Activated CD4-positive, alpha-beta memory T cell treated with anti-CD3 and anti-CD28 coated beads for 36 hours (primary cell): ENCODE measurements at places on chromosomes 12 and 14. TPM values are rescaled to one million over a fixed set of nuclear protein-coding genes. Genes with fewer than 3 reads are reported as not detected.

The STAC3 gene
- 1.9 TPM for total RNA-seq

The ANKS1B gene
- total RNA-seq, result 1.0 TPM

The SP7 gene
- not detected for total RNA-seq

The OTX2 gene
- total RNA-seq, result not detected

The TMEM260 gene
- 13.2 TPM for total RNA-seq

The SLC17A8 gene
- not detected for total RNA-seq

The SERPINA1 gene
- total RNA-seq, result 22.1 TPM

The C3AR1 gene
- 0.94 TPM for total RNA-seq

The CMKLR1 gene
- not detected for total RNA-seq

DNA sequence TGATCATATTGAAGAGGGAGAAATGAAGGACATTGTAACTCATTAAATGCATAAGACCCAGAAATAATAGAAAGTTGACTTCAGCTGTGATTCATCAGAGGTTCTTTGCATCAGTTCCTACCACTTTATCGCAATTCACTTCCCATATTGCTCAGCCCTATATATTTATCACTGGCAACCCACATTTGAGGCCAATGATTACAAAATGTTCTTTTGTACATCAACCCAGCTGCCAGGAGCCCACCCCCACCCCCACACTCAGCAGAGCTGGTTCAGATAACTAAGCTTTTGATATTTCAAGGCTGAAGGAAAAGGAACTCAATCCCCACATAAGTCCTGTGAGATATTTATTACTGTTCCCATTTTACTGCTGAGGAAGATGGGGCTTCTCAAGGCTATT is 51.2 kb upstream of the TMPO start:
- no peak overlapping the region for H3K27ac ChIP-seq
- peak; percentile 18 for DNase-seq
- H3K27me3 ChIP-seq, result peaks cover 4% of the 10 kb centered on the region

DNA sequence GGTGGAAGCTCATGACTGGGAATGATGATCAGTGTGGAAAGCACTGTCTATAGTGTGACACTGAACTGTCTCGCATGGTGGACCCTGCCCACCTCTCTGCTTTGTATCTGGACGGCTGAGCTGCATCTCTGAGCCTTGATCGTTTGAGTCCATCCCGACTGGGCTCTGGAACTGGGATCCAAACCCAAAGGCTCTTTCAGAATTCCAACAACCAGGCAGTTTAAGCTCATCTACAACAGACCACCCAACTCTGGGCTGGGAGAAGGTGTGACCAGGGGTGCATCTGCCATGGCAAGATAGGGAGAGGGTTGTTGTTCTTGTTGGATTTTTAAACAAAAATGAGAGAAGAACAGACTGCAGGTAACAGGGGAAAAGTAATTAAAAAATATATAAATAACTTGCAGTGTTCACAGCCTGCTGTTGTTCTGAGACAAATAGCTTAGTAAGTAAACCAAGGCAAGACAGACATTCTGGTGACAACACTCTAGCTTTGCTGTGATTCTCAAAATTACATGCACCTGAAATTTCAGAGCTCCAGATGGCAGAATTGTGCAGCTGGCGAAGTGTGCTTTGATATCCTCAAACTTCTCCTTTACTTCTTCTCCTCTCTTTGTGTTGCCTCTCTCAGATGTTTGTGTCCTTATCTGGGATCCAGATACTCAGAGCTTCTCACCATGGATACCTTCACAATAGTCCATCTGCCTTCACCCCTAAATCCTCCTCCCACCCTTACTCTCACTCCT is 209.6 kb downstream of the EMP1 start:
- no peak overlapping the region for H3K4me3 ChIP-seq
- no peak for DNase-seq
- H3K4me1 ChIP-seq, result no peaks in the 10 kb centered on the region
- peaks cover 2% of the 10 kb centered on the region for H3K36me3 ChIP-seq
- H3K27me3 ChIP-seq, result peaks cover 4% of the 10 kb centered on the region
- no peak overlapping the region for H3K27ac ChIP-seq

DNA sequence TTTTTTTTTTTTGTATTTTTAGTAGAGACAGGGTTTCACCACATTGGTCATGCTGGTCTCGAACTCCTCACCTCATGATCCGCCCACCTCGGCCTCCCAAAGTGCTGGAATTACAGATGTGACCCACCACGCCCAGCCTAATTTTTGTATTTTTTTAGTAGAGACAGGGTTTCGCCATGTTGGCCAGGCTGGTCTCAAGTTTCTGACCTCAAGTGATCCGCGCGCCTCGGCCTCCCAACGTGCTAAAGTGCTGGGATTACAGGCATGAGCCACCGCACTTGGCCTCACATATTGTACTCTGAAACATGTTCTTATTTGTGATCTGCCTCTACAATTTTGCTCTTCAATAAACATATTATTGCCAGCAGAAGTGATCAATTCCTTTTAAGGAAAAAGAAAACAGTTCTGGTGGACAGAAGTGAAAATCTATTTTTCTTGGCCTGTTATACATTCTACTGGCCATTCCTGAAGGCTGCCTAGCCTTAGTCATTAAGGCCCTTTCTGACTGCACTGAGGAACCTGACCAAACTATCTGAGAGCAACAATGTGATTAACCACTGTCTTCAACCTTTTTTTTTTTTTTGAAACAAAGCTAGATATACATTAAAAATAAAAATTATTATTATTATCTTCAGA is 36.1 kb downstream of the SNX6 start:
- H3K36me3 ChIP-seq, result peaks cover 40% of the 10 kb centered on the region
- no peaks in the 10 kb centered on the region for H3K27me3 ChIP-seq
- DNase-seq, result no peak
- no peak overlapping the region for H3K27ac ChIP-seq

DNA sequence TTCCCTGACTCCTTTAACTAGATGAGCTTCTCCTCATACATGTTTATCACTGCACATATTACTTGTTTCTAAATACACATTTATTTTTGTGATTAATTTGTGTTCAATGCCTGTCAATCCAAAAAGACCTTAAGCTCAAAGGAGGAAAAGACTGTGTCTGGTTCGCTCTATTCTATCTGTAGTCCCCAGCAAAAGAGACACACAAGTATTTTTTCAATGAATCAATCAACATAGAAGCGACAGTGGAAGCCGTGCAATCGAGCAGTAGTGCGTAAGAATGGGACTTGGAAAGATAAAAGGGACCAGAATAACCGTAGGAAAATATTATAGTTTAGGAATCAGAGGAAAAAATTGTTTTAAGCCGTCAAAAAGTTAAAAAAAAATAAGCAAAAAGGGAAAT is 951 bp downstream of the WDHD1 start:
- peak overlapping the region; percentile 89 for H3K27ac ChIP-seq
- H3K27me3 ChIP-seq, result no peaks in the 10 kb centered on the region
- DNase-seq, result no peak
- H3K4me1 ChIP-seq, result peaks cover 46% of the 10 kb centered on the region
- peaks cover 31% of the 10 kb centered on the region for H3K36me3 ChIP-seq
- peak overlapping the region; percentile 93 for H3K4me3 ChIP-seq

DNA sequence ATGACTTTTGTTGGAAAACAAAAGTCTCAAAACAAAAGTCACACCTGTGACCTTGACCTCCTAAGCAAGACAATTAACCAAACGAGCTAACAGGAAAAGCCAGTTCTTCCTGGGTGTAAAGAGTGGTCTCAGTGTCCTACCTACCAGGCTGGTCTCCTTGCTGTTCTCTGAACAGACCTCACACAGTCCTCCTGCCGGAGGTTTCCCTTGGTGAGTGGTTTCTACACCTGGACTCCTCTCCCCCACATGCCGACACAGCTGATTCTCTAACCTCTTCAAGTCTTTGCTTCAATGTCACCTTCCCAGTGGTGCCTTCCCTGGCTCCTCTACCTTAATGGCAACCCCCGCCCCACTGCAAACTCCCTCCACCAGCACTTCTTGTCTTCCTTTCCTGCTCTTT is 238.6 kb downstream of the ZFP36L1 start:
- no peak overlapping the region for H3K4me3 ChIP-seq
- no peaks in the 10 kb centered on the region for H3K36me3 ChIP-seq
- no peaks in the 10 kb centered on the region for H3K27me3 ChIP-seq
- no peaks in the 10 kb centered on the region for H3K4me1 ChIP-seq

GRCh38 chr14:102510616-102511520 is 1.3 kb upstream of the ANKRD9 start:
- peaks cover 10% of the 10 kb centered on the region for H3K4me1 ChIP-seq
- peak overlapping the region; percentile 78 for H3K4me3 ChIP-seq
- H3K36me3 ChIP-seq, result peaks cover 4% of the 10 kb centered on the region

GRCh38 chr14:68466491-68466977 is 326.3 kb downstream of the ZFP36L1 start:
- H3K36me3 ChIP-seq, result no peaks in the 10 kb centered on the region
- H3K4me3 ChIP-seq, result no peak overlapping the region
- no peak for DNase-seq
- H3K27me3 ChIP-seq, result no peaks in the 10 kb centered on the region

DNA sequence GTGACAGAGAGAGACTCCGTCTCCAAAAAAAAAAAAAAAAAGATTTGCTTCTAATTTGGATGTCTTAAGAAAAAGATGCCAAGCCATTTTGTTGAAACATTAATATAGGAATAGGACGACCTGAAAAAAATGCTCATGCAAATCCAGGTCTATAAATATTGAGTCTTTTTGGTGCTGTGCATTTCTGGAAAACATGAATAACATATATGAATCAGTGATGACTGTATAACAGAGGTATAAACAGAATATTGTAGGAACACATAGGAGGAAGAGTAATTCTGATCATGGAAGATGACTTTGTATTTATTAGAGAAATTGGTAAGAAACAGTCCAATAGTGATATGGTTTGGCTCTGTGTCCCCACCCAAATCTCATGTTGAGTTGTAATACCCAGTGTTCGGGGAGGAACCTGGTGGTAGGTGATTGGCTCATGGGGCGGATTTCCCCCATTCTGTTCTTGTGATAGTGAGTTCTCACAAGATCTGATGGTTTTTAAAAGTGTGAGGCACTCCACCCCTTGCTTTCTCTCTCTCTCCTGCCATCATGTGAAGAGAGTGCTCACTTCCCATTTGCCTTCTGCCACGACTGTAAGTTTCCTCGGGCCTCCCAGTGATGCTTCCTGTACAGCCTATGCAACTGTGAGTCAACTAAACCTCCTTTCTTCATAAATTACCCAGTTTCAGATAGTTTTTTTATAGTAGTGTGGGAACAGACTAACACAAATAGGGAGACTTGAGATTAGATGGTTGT is 3.0 kb upstream of the SRSF5 start:
- no peaks in the 10 kb centered on the region for H3K27me3 ChIP-seq
- peaks cover 25% of the 10 kb centered on the region for H3K36me3 ChIP-seq
- peak overlapping the region; percentile 32 for H3K4me3 ChIP-seq
- H3K27ac ChIP-seq, result peak overlapping the region; percentile 89
- H3K4me1 ChIP-seq, result peaks cover 54% of the 10 kb centered on the region

- H3K27me3 ChIP-seq, result no peaks in the 10 kb centered on the region
- no peak overlapping the region for H3K4me3 ChIP-seq
- DNase-seq, result no peak
- H3K4me1 ChIP-seq, result peaks cover 7% of the 10 kb centered on the region
Observed at GRCh38 chr12:108804271-108804953, 53.0 kb downstream of the SSH1 start.

GRCh38 chr12:31849090-31849687 is 110.0 kb upstream of the RESF1 start:
- no peak for DNase-seq
- no peaks in the 10 kb centered on the region for H3K27me3 ChIP-seq
- peaks cover 14% of the 10 kb centered on the region for H3K36me3 ChIP-seq
- no peaks in the 10 kb centered on the region for H3K4me1 ChIP-seq
- H3K27ac ChIP-seq, result no peak overlapping the region

DNA sequence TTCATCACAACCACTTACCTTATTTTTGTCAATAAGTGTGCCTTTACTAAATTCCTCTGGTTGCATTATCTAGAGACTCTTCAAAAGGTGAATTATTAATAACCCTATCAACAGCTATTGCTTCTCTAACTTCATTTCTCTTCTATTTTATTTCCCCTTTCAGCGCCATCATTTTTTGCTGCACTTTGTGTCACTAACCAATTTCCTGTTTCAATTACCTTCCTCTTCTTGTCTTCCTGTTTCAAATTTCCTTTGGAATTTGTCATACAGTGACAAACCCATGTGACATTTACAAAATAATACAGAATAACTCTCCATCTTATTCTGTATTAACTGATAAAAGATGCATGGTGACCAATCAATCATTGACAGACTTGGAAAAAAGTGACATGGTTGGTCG is 12.2 kb upstream of the CLEC2A start:
- H3K4me3 ChIP-seq, result peak overlapping the region; percentile 2
- DNase-seq, result no peak
- H3K27ac ChIP-seq, result no peak overlapping the region
- peaks cover 32% of the 10 kb centered on the region for H3K4me1 ChIP-seq

- H3K27ac ChIP-seq, result no peak overlapping the region
- peak overlapping the region; percentile 59 for H3K4me3 ChIP-seq
- DNase-seq, result peak; percentile 65
- no peaks in the 10 kb centered on the region for H3K36me3 ChIP-seq
Observed at GRCh38 chr12:38138225-38139221, 178.1 kb upstream of the ALG10B start.

- H3K27ac ChIP-seq, result no peak overlapping the region
- H3K4me1 ChIP-seq, result peaks cover 11% of the 10 kb centered on the region
Observed at GRCh38 chr12:75710361-75711069, 199.1 kb upstream of the KRR1 start.

DNA sequence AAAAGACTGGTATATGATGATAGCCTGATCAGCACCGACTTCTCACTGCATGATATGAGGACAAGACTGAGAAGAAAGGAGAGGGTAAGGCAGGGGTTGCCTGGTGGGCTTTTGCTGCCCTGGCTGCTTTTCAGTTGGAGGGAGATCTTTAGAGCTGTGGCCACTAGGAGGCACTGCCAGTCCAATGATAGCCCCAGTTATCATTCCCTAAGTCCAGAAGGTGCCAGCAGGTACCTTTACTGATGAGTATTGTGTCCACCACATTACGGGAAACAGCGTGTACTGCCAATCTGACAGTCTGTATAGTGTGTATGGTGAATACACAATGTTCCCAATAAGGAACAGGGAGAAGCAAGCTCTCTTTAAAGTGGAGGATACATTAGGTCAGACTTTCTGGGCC is 55.8 kb upstream of the CCDC175 start:
- H3K4me3 ChIP-seq, result no peak overlapping the region
- no peak overlapping the region for H3K27ac ChIP-seq
- DNase-seq, result peak; percentile 37
- H3K27me3 ChIP-seq, result peaks cover 48% of the 10 kb centered on the region

DNA sequence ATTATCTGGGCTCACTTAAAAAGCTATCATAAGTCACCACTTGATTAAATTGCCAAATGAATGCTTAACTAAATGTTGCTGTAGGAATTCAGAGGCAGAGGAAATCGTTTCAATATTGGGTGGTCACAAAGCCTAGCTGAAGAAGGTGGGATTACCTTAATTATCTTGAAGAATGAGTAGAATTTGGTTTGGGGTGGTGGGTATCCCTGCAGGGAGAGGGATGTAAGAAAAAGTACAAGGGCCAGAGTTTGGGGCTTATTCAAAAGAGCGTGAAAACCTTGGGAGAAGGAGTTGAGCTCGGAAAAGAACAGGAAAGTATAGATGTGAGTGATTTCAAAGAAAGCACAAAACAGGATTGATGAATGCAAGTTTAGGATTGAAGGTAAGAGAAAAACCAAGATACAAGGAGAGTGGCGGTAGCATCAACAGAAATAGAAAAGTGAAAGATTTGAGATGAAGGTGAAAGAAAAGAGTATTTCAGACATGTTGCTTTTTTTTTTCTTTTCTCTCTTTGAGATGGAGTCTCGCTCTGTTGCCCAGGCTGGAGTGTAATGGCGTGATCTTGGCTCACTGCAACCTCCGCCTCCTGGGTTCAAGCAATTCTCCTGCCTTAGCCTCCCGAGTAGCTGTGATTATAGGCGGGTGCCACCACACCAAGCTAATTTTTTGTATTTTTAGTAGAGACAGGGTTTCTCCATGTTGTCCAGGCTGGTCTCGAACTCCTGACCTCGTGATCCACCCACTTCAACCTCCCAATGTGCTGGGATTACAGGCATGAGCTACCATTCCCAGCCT is 1.7 kb downstream of the BRMS1L start:
- DNase-seq, result no peak
- peak overlapping the region; percentile 78 for H3K4me3 ChIP-seq
- H3K27me3 ChIP-seq, result no peaks in the 10 kb centered on the region
- peaks cover 8% of the 10 kb centered on the region for H3K36me3 ChIP-seq
